Motor neuron (in vitro differentiated cells): ENCODE measurements at places on chromosomes 3 and 15. TPM values are rescaled to one million over a fixed set of nuclear protein-coding genes. Genes with fewer than 3 reads are reported as not detected.

- no peak for ATAC-seq
Measured at GRCh38 chr3:185549651-185550111, 2.7 kb downstream of the LIPH start.

- ATAC-seq: no peak
Measured at GRCh38 chr3:131147534-131147933, 120.9 kb downstream of the NEK11 start.

DNA sequence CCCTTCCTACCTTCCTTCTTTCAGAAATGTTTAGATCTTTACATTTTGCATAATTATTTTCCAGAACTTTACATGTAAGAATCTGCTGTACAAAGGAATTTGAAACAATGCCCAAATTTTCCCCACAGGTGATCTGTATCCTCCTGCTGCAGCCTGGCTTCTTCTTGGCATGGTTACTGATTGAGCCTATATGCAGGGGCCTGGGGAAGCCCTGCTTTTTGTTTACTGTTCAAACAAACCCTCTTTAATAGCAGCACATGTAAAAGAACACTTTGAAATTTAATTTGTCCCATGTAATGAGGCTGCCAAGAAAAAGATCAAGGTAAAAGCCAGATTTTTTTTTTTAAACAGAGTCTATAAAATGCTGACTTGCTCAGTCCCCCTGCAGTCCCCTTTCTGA is 432.2 kb downstream of the TUSC7 start:
- ATAC-seq: no peak

- ATAC-seq: peak; percentile 44
Measured at GRCh38 chr15:55587321-55588069, 650 bp downstream of the PYGO1 start.

GRCh38 chr15:34583399-34584329 is at the start of gene GOLGA8B:
GOLGA8B (minus strand) TSS chr15:34583651; CDS start chr15:34535912, 47,739 bp downstream.
- ATAC-seq: peak; percentile 91

DNA sequence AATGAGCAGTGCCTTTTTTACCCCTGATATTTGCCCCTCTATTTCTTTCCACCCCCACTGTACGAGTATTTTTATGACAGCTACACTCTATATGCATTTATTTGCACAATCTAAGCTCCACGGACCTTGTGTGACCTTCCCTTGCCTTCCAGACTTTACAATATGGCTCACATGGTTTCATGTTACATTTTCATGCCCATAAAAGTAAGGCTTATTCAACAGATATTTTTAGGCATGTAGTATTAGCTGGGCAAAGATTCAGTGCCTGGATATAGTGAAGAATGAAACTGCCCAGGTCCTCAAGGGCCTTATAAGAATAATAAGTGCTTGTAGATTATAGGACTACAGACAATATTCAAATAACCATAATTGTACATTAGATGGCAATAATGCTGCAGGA is 481.9 kb upstream of the CNTN4 start:
- no peak for ATAC-seq

GRCh38 chr3:95733336-95733735 is 1081.1 kb upstream of the EPHA6 start:
- no peak for ATAC-seq

DNA sequence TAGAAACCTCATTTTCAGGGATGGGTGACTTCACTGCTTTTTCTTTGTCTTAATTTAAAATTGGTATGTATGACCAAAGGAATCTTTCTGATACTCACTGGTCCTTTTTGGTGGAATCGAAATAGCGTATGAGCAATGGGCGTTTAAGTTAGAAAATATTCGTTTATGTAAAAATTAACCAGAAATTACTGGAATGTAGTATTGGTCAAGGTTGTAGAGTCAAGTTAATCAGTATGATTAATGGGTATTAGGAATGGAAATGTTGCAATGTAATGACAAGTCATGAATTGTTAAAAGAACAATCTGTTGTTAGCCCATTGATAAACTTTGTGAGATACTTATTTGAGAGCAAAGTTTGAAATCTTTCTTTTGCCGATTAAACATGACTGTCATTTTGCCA is 36.9 kb downstream of the AKAP13 start:
- no peak for ATAC-seq

The EPHA6 gene
- 0.31 TPM in 1 of 2 replicates, not detected in the other for total RNA-seq

The CGNL1 gene
- total RNA-seq: 0.72 and 2.2 TPM in 2 replicates
